ENCODE measurements at places on chromosomes 13 and 19. TPM values are rescaled to one million over a fixed set of nuclear protein-coding genes. Genes with fewer than 3 reads are reported as not detected.
A peak's percentile ranks its signal among the peaks of the same experiment; 100 is the strongest.

SYCN gene
- polyA plus RNA-seq, result not detected

THSD8 gene
- 1.0 TPM for polyA plus RNA-seq

ZNF700 gene
- 1.1 TPM for polyA plus RNA-seq

HPN gene
- not detected for polyA plus RNA-seq

AMER2 gene
- polyA plus RNA-seq, result not detected

CLEC4G gene
- polyA plus RNA-seq, result not detected

CD37 gene
- polyA plus RNA-seq, result 192 TPM

CYP2A6 gene
- polyA plus RNA-seq, result not detected

DNA sequence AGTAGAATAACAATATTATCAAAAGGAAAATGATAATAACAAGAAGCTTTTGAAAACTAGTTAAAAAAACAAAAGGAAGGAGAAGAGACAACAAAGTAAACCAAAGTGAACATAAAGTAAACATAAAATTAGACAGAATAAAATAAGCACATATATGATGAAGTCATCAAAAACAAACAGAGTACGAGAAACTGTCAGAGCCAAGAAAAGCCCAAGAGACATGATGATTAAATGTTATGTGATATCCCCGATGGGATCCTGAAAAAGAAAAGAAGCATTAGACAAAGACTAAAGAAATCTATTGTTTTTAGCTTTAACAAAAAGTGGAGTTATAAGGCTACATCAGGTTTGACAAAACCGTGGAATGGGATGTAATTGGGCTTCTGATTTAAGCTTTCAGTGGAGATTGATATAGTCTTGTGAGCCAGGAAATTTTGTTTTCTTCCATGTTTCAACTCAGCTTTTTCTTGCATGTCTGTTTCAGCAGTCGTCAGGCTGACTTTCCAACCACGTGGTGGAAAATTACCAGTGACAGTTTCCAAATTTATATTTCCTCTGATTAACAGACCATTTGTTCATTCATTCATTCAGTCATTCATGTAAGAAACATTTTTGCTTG is 64.9 kb downstream of the KL start:
- no peak for DNase-seq

DNA sequence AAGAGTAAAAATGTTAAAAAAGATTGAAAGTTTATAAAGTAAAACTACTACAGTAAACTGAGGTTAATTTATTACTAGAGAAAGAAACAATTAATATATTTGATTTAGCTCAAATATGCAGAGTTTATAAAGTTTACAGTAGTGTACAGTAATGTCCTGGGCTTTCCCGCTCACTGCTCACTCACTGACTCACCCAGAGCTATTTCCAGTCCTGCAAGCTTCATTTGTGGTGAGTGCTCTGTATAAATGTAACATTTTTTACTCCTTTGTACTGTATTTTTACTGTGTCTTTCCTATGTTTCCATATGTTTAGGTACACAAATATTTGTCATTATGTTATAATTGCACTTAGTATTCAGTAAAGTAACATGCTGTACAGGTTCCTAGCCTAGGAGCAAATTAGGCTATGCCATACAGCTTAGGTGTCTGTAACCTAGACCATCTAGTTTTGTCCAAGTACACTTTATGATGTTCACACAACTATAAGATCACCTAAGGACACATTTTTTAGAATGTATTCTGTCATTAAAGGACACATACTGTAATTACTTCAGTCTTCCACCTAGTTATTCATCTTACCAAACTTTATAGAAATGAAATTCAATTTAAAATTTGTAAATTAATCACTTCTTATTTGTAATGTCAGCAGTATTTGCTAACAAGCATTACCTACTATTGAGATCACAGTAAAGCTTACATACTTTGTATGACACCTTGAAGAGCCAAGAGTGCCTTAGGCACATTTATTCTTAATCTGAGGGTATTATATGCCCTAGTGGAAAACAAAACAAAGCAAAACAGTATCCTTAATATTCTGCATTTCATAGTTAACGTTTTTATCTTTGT is 683.4 kb downstream of the PCDH9 start:
- DNase-seq, result no peak

DNA sequence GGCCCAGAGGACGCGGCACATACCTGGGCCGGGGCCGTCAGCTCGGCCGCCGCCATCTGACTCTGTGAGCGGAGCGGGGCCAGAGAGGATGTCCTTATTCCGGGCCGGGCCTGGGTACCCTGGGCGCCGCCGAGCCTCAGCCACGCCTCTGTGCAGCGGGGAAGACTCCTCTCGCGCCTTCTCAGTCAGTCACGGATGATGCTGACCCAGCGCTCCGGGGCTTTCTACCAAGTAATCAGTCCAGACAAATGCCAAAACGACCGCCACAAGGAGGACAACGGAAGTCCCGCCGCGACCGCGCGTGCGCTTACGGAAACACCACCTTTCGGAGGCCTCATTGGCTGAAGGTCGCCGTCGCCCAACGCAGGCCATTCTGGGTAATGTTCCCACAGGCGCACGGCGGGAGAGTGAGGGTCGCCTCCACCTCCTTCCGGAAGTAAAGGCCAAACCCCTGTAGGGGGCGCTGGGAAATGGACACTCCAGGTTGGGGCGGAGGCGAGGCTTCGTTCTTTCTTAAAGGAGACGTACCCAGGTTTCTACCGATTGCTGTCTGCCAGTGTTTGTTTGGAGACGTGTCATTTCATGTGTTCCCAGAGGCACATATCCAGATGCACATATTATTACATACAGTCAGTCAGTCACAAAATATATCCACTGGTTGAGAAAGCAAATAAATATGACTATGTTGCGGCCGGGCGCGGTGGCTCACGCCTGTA is at the start of gene ZNF256:
Gene ZNF256, minus strand, starts transcription at position 288 of the 716 bp plus-strand sequence. Its CDS starts 232 bp downstream, at position 56.
- DNase-seq, result peak; percentile 83

DNA sequence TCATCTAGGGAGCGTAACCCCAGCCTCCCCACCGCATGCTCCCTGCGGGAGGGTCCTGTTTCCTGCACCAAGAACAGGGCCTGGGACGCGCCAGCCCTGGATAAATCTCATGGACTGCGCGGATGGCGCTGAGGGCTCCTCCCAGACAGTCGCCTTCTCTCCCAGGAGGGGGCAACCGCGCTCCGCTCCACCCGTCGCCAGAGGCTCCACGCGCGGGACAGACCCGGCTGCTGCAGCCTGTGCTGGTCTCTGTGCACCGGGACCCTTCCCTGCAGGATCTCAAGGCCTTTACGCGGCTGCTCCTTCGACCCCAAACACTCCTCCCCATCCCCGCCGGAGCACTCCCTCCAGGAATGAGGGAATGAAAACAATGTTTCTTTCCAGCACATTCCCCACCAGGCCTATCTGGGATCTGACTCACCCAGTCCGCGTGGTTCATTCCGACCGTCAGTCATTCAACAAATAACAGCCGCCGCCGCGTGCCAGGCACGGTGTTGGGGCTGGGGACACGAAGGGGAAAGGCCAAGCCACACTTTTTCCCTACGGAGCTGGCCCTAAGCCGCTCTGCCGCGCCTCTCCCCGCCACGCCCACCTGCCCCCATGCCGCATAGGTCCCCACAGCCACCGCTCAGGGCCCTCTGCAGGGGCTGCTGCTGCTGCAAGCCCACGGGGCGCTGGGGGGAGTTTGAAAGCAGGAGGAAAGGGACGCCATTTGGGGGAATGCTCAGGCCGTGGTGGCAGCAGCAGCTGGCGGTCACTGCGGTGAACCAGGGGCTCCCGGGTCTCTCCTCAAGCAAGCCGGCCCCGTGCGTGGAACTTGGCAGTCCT is 6.0 kb downstream of the PNMA8B start:
- DNase-seq, result no peak

- no peak for DNase-seq
Measured at GRCh38 chr13:83211301-83211700, 671.0 kb downstream of the SLITRK1 start.

DNA sequence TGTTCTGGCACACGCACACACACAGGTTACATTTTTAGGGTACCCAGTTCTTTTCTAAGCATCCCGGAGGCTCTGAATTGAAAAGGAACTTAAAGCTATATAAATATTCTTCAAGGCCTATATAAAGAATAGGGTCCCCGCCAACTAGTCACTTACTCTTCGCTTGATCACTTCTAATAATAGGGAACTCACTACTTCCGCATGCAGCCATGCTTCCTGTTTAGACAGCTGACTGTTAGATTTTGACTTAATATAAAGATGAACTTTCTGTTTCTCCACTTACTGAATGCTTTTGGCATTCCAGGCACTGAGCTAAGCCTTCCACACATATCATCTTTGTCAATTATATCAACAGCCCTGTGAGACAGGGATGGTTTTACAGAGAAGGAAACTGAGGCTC is 259.6 kb downstream of the TSHZ3 start:
- DNase-seq, result no peak

DNA sequence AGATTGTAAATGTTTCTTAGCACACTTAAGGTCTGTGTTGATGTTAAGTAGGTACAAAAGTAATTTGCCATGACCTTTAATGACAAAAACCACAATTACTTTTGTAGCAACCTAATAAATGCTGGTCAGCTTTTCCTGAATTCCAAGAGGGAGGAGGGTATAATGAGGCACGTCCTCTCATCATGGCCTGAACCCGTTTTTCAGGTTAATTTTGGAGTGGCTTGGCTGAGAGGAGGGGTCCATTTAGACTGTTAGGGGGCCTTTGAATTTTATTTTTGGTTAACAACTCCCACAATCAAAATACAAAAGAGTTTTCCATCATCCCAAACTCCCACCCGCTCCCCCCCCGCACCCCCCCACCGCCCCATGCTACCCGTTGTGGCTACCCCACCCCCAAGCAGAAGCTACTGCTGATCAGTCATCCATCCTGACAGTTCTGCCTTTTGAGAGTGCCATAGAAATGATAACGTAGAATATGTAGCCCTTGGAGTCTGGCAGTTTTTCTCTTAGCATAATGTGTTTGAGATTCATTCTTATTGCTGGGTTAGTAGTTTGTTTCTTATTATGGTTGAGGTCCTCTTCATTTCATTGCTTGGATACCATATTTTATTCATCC is 14.4 kb upstream of the PLEKHF1 start:
- DNase-seq, result no peak

DNA sequence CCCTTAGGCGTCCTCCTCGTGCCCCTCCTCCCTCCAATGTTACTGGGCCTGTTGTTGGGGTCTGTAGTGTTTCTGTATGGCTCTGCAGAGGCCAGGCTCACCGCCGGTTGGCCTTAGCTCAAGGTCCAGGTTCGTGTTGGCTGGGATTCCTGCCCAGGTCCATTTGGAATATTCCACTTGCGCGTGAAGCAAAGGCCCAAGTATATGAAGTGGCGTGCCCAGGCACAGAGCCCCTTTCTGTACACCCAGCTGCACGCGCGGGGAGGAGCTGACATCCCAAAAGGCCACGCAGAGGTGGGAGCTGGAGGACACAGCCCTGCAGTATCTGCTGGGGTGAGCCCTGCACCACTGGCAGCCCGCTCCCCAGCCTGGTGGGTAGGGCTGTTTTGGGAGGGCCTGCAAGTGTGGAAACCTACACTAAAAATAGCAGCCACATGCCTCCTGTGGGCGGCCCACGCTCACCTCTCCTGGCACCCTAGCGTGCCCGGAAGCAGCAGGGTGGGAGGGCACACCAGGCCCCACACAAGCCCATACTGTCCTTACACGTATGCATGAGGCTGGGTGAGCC is 30.2 kb downstream of the CRTC1 start:
- no peak for DNase-seq

DNA sequence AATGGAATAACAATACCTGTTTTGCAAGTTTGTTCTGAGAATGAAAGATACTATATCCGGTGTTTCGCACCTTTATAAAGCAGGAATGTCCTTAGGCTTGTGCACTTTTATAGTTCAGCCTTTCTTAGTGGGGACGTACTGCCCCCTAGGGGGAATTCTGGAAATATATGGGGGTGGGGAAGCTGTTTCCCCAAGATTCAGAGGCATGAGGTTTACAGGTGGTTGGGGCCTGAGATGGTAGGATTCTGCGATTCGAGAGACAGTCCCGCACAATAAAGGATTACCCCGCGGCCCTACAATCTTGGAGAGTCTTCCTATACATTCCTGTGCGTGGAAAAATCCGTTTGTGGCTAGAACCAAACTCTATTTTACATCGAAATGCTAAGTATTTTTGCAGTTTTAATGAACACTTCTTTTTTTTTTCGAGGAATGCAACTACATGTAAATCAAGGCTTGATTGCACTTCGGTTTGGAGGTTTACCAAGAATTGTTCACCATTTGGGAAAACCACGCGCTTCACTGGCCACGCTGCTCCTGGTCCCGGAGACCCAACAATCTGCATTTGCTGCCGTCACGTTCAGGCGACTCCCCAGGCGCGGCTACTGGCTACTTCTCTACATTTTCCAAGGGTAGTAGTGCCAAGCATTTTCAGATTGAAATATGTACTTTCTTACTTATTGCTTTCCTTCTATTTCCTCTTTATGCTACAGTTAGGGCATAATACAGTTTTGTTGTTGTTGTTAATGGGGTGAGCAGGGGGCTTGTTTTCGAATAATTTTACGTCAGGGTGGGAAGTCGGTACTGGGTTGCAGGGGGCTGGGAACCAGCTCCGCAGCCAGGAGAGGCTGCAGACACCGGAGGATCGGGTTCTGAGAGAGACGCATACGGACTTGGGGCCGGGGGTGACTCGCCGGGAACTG is 830 bp downstream of the NEK5 start:
- peak; percentile 38 for DNase-seq

DNA sequence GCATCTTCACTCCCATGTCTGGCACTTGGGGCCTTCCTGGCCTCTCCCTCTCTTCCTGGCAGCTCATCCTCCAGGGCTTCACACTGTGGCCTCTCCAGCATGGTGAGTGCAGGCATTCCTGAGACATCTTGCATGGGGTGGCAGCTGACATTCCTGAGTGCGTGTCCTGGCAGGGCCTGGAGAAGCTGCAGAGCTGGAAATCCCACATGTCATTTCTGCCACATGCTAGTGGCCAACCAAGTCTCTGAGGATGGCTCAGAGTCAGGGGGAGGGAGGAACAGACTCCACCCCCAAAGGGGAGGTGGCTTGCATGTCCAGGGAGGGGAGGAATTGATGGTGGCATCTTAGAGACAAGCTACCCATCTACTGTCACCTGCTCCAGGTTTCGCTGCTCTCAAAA is 41.6 kb upstream of the AMER2 start:
- DNase-seq, result no peak

DNA sequence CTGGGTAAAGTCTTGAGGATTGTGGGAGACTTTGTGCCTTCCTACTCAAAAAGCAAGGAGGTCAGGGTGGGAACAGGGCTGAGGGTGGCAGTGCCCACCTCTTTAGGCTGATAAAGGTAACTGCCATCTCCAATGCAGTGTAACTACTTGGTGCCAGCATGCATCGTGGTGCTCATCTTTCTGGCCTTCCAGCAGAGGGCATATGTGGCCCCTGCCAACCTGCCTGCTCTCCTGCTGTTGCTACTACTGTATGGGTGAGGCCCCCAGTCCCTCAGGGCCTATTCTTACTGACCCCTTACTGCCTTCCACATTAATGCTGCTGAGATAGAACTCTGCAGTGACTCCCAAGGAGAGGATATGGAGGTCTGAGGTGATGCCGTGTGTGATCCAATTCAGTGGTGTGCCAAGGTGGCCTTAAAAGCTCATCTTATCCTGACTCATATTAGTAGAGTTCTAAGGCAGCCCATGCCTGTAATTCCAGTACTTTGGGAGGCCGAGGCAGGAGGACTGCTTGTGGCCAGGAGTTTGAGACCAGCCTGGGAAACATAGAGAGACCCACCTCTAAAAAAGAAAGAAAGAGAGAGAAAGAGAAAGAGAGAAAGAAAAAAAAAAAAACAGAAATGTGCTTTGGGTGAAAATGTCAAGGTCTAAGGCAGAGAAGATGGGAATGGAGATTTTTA is 9.7 kb upstream of the ARHGAP45 start:
- DNase-seq, result no peak
